Foreskin fibroblast (primary cell): ENCODE measurements at places on chromosomes 7 and 10.

DNA sequence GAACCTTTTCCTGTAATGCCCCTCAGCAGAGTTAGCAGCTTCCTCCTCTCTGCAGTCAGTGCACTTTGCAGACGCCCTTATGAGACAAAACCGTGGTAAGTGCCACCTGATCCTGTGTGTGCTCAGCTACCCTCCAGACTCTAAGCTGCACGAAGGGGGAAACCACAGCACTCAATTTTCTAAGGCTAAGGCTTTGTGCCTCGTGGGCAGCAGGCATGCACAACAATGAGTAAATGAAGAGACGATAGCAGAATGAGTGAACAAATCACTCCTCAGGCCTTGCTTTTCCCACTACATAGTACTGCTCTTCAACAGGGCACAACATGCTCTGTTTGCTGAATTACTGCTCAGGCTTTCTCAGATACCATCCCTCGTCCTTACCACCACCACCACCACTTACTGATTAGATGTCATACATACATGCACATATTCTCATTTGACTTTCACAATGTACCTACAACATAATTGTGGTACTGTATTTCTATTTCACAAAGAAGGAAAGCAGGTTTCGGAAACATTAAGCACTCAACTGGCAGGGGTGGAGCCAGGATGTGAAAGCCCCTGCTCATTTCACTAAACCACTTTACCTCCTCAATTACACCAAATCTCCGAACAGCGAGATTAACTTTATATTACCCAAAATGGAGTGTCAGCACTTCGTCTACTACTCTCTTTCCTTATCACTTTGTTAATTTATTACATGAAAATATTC, 85.4 kb downstream of the ICA1 start:
- DNase-seq: no peak

- peak; percentile 39 for DNase-seq
Observed at GRCh38 chr10:86389441-86390193, 23.0 kb upstream of the GRID1 start.

- DNase-seq: no peak
Observed at GRCh38 chr7:36621396-36621795, 102.9 kb downstream of the AOAH start.

DNA sequence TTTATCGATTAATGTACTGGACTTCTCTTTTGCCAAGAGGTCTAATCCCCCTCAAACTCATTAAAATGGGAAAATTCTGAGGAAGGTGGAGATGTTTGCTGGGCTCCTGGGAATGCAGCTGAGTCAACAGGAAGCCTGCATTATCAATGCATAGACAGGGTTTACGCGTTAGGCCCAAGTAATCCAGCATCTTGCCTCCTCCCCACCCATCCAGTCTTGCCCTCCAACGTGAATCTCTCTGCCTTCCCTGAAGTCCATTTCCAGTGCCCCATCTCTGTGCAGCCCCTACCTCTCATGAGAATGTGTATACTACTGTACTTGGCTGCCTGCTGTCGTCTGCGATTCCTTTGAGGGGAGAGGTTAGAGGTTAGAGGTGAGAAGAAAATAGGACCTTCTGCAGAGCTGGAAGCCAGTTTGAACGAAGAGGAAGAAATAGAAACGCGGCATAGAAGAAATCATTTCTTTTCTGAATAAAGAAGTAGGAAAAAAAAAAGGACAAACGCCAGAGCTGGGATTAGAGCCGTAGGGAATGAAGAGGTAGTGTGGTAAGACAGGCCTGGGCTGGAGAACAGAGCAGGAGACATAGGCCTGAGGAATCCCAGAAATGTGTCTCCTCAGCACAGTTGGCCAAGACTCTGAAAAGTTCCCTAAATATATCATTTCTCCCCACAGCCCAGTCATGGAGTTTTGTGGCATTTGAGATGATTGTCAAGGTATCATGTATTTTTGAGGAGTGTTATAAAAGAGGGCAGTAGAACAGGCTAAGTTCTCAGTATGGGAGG, 75.6 kb downstream of the MYOF start:
- DNase-seq: no peak

- no peak for DNase-seq
Observed at GRCh38 chr7:95056901-95057300, 149.5 kb downstream of the PPP1R9A start.

- no peak for DNase-seq
Observed at GRCh38 chr7:159024280-159024951, 120.3 kb downstream of the VIPR2 start.

GRCh38 chr10:20767028-20767427, 130.1 kb downstream of the NEBL start:
- DNase-seq: peak; percentile 60

GRCh38 chr10:19451937-19452336, 364.3 kb upstream of the PLXDC2 start:
- no peak for DNase-seq

- no peak for DNase-seq
Observed at GRCh38 chr10:88659725-88660597, 4.3 kb upstream of the LIPF start.

DNA sequence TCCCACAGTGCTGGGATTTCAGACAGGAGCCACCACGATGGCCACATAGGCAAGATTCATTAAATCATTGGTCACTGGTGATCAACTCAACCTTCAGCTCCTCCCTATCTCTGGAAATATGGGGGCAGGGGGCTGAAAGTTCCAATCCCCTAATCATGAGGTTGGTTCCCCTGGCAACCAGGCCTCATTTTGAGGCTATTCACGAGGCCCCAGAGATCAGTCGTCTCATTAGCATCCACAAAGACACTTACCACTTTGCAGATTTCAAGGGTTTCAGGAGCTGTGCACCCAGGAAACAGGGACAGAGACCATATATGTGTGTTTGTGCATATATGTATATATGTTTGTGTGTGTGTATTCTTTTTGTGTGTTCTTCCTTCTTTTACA, 7.7 kb upstream of the GUSB start:
- no peak for DNase-seq

DNA sequence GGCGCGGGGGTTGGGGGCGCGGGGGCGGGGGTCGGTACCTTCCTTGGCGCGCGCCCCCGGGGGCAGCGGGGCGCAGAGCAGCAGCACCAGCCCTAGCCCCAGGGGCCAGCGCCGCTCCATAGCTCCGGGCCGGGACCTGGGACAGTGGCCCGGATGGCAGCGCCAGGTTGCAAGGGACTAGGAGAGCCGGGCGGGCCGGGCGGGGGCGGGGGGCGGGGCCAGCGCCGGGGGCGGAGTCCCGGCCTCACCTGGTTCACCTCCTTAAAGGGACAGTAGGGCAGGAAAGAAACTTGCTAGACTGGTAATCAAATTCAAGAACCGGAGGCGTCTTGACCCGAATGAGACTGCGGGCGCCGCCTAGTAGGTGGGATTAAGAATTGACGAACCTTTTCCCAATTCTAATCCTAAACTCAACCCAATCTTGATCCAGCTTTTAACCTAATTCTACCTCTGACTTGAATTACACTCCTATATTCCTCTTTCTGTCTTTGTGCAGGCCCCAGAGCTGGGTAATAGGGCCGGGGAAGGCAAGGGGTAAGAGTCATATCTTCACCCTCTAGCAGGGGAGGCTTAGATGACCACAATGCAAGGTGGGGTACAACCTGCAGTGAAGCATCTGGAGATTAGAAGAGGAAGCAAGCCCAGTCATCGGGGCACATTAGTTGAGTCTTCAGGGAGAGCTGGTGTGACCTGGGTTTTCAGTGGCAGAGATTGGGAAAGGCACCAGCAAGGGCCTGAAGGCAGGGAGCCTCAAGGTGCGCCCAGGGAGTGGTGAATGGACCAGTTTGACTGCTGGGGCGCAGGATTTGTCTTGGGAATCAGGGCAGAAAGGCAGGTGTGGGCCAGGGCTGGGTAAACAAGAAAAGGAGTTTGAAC, at the start of gene EPHA1:
Gene EPHA1 (minus strand): TSS at position 171 of the 876 bp plus-strand sequence. CDS start 51 bp downstream, at position 120.
- no peak for DNase-seq

- DNase-seq: no peak
Observed at GRCh38 chr10:131048606-131049005, 262.9 kb downstream of the TCERG1L start.

DNA sequence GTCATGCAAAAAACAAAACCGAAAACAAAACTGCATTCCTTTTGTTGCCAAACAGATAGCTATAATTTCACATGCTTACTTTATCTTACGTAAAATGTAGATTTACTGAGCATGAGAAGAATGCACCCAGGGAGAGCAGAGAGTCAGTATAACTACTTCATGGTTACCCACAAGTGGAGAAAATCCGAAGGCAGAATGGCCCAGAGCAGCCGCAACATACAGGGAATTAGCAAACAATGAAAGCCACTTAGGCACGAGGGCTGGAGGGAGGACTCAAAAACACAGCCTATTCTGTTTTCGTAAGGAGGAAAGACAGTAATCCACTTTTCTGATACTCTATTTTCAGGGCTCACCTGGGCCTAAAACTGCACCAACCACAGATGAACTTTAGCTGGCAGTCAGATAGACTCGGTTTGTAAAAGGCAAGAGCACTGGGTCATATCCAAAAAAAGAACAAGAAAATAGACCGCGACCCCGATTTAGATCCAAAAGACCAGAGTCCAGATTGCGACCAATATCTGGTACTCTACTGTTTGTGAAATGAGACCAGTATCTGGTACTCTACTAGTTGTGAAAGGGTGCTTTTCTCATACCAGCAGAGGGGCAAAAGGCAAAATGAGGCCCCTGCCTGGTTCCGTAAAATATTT, 1.3 kb downstream of the ITPRIP start:
- peak; percentile 36 for DNase-seq

DNA sequence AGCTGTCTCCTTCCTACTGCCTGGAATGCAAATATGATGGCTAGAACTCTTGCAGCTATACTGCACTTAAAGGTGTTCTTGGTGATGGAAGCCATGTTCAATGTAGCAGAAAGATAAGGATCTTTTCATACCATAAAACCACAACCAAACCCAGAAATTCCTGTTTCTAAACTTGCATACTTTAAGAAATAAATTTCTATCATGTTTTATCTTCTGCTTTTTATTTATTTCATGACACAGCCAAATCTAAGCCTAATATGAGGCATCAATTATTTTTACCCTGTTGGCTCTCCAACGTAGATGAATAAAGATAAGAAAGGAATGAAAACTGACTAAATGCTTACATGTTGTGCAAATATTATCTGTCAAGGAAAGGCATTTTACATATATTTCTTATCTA, 224.1 kb downstream of the DOCK4 start:
- DNase-seq: no peak

DNA sequence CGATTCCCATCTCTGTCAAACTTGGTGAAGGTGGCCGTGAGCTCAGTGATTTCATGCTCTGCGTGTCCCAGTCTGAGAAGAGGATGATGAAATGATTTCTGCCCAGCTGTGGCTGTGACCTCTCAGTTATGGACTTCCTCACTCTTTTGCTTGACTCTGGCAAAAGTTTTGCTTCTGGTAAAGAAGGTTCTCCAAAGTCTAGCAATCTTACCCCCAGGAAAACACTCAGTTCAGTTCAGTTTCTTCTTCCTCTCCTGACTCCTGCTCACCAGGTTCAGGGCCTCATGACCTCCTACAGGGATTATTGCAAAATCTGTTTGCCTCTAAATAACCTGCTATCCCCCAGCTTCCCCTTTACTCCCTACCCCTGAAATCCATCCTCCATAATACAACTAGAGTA, 4.9 kb upstream of the BLOC1S2 start:
- DNase-seq: no peak

DNA sequence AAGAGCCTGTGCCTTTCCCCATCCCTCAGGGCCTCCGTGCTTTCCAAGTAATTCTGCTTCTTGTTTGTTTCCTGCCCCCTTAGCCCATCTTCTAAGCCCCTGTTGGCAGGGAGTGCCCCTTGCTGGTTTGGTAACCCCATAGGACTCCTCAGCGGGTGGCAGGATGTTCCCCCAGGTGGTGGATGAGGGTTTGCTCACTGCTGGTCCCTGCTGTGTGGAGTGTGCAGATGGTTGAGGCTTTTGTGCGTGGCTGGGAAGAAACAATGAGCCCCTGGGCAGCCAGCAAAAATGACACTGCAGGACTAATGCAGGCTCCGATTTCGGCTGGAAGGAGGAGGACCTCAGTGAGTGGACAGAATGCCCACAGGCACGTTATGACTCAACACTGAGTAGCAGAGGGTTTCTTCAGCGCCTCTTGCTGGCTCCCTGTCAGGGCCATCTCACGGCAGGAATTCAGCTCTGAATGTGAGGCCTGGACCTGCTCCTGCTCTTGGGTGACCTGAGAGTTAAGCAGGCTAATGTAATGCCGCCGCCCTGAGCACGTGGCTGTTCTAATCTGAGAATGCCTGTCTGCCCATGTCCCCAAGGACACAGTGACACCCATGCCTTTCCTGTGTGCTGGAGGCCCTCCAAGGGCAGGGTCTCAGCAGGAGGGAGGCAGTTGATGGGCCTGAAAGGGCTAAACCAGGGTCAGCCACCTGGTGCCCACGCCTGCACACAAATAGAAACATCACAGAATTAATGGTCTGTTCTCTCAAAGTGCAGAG, 16.6 kb downstream of the BAG3 start:
- DNase-seq: peak; percentile 97

DNA sequence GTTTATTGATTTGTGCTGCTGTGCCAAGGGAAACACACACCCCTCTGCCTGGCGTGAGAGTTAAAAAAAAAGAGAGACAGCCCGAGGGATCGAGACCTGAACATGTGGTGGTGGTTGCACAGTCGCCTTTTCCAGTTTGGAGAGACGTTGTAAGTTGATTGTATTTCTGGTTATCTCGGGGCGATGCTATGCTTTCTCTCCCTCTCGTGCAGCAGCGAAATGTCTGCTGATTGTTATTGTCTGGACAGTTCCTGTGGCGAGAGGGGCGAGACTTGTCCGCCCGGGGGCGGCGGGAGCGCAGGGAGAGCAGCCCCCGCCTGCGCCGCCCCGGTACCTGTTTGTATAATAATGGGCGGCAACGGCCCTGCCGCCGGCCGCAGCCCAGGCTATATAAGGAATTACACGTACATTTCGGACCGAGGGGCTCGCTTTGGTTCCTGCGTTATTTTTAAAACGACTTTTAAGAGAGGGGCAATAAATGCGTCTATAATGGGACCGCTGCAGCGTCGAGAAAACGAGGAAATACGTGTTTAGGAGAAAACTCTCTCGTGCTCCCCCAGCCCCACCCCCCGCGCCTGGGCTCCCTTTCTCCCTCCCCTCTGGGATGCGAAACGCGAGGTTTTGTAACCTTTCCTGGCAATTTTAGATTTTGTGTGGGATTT, 1.7 kb downstream of the ZEB1 start:
- peak; percentile 64 for DNase-seq

- DNase-seq: no peak
Observed at GRCh38 chr10:124285587-124286527, 132.9 kb downstream of the OAT start.

- DNase-seq: no peak
Observed at GRCh38 chr10:43076311-43076875, 476 bp upstream of the RET start.

DNA sequence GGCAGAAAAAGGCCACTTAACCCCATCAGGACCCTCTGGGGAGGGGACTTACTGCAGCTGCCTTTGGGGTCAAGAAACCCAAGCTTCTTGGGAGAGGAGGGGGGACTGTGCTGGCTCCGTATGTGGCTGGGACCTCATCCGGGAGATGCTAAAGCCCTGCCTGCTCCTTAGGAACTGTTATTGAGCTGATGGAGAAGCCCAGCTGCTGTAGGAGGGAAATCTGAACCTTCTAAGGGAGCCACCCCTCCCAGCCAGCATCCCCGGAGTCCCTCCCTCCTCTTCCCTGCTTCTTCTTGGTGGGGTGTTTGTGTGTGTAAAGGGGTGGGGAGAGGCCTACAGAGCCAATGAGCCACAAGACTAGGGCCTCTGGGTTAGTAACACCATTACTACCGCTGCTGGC, 8.2 kb downstream of the KCNIP2 start:
- no peak for DNase-seq
